ENCODE measurements at places on chromosomes 7 and 10.

GRCh38 chr7:36487756-36488336, 98.2 kb downstream of the ANLN start:
- DNase-seq = peak; percentile 75

- DNase-seq = no peak
Measured at GRCh38 chr10:77036993-77037734, 600.4 kb downstream of the KCNMA1 start.

DNA sequence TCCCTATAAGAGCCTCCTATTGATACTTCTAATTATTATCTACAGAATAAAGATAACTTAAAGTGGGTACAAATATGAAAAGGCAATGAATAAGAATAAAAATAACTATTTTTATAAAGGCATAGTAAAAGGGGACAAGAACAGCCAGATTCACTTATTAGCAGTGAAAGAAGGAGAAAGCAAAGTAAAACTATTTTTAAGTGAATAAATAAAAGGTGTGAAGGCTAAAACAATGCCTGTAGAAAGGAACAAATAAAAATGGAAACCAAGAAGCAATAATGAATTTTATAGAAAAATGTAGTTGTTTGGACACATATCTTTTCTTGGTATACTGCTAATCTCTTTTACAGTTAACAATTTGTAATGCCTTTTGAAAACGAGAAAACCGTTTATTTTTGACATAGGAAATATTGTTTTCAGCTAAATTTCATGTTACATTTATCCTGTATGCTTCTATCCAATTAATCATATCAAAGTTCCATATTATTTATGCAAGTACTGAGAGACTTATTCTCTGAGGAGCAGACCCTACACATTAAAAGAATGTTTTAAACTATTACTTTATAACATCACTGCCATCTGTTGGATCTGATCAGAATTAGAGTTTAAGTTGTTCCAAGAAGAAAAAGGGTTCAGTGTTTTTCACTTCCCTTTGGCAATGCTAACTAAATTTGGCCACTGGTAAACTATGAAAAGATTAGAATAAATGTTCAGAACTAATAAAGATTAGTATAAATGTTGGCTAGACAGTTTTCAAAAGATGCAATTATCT, 59.1 kb downstream of the ARMC3 start:
- peak; percentile 43 for DNase-seq

DNA sequence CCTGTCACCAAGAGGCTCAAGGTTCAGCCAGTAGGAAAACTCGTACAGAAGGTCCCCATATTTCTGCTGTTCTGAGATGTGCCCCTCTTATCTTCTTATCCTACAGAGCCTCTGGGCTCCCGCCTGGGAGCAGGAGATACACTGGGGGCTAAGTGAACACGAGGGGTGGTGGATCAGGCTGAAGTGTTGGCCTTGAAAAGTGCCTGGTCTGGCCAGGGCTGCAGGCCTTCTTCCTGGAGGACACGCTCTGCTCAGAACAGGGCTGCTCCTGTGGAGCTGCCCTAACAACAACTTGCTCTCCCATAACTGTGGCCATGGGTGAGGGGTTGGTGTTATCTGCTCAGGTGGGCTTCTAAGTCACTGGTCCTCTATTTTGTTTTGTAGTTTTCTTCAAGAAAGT, 33.7 kb downstream of the C10orf120 start:
- no peak for DNase-seq

- no peak for DNase-seq
Measured at GRCh38 chr10:77746047-77746707, 108.6 kb upstream of the KCNMA1 start.

DNA sequence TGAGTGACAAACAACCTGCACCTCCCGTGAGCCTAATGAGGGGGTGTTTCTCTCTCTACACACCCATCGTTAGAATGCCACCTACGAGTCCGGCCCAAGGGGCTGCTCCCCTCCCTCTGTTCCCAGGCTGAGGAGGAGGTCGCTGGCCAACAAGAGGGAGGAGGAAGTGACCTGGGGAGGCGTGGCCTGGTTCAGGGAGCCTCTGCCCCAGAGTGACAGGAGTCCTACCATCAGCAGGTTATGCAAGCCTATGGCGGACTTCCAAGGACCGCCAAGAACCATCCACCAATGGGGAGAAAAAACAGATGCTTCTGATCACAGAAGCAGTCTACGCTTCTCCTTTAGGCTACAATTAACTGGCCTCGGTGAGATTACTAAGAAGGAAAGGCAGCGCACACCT, 12.3 kb upstream of the EGFR start:
- DNase-seq = no peak

DNA sequence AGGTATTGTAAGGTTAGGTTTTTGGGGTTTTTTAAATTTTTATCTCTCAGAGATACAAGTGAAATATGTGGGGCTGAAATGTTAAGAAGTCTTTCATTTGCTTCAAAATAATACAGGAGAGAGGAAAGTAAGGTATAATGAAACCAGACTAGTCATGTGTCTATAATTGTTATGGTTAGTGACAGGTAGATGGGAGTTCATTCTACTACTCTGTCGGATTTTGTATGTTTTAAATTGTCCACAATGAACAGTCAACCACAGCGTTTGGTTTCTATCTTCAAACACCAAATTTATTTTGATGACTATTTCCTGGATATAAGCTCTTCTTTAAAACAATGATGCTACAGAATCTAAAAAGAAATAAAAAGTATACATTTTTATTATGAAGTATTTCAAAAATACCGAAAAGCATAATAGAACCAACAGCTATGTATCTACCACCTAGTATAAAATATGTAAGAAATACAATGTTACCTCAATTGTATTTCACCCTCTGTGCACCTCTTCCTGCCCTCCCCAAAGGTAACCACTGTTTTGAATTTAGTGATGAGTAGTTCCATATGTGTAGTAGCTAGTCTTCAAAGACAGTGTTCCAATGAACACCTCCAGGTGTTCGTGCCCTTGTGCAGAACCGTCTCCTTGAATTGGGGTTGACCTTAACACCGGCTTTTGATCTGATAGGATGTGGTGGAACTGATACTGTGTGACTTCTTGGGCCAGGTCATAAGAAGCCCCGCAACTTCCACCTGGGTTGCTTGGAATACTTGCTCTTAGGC, 74.8 kb upstream of the CDK1 start:
- peak; percentile 17 for DNase-seq

DNA sequence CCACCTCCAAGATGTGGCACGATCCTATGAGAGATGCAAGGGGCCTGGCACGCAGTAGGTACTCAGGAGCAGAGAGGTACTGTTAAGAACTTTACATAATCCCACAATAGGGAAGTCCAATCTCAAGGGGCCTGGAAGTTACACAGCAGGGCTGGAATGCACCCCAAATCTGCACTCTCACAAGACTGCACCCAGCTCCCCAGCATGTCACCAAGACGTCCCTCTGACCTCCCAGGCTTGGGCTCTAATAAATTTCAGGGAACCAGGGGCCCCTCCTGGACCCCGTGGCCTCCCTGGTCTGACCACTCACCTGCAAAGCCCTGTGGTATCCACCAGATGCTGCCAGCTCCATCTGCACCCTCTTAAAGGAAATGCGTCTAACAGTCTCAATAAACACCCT, 94.9 kb downstream of the OAT start:
- no peak for DNase-seq

- DNase-seq = no peak
Measured at GRCh38 chr7:106570948-106571418, 90.0 kb downstream of the CCDC71L start.

DNA sequence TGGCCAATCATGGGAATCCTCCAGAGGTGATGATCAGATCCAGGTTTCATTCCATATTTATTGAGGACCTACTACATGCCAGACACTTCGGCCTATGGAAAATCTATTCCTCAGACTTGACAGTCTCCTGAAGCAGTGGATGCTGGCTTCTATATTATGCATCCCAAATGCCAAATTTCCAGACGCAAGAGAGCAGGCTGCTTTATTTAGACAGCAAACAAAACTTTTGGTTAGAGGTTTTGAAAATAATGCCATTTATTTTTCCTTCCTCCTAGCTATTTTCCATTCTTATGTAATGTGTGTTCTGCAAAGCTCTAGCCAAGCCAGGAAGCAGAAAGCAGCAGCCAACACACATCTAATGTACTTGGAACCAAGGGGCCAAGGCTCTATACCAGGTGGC, 330.8 kb downstream of the GPAM start:
- no peak for DNase-seq

DNA sequence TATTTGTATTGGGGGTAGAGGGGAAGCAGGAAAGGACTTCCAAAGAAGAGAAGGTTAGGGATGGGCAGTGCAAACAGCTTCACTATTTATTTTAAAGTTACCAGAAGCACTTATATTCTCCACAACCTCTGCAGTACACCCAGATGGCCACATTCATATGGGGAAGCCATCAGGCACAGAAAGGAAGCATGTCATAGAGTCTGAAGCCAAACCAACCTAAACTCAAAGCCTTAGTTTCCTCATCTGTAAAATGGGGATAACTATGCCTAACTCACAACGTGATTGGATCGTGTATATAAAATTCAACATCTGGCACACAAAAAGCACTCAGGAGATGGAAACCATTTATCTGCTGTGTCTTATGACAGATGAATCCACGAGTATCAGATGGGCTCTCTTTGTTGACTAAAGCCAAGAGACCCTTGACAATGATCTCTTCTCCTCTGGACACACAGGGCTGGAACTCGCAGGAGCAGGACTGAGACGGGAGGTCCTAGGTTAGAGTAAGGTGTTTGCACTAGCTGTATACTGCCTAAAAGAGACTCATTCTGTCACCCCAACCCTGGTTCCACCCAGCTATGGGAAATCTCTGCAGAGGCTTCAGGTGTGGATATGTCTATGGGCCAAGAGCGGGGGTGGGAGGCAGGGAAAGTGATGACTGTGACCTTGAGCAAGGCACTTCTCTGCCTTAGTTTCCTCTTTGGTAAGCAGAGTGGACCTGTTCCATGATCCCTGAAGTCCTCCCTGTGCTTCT, 1.8 kb downstream of the KIAA1549 start:
- DNase-seq = peak; percentile 12

DNA sequence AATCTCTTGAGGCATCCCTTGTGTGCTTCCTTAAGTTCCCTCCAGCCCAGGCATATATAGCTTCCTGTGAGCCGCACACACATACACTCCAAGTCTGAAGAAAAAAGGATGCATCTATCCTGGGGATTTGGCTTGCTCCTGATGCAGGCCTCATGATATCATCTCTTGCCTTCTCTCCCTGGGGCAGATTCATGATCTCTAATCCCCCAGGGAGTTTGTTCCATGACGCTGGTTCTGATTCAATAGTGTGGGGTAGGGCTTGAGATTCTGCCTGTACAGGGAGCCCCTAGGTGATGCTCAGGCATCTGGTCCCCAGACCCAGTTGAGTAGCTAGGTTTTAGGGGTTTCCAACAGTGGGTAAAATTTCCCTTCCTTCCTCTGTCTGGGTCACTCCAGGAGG, 1.5 kb downstream of the PON1 start:
- no peak for DNase-seq

- DNase-seq = no peak
Measured at GRCh38 chr7:158128572-158128971, 459.1 kb downstream of the PTPRN2 start.

GRCh38 chr10:92142512-92142911, 148.4 kb downstream of the CPEB3 start:
- no peak for DNase-seq

DNA sequence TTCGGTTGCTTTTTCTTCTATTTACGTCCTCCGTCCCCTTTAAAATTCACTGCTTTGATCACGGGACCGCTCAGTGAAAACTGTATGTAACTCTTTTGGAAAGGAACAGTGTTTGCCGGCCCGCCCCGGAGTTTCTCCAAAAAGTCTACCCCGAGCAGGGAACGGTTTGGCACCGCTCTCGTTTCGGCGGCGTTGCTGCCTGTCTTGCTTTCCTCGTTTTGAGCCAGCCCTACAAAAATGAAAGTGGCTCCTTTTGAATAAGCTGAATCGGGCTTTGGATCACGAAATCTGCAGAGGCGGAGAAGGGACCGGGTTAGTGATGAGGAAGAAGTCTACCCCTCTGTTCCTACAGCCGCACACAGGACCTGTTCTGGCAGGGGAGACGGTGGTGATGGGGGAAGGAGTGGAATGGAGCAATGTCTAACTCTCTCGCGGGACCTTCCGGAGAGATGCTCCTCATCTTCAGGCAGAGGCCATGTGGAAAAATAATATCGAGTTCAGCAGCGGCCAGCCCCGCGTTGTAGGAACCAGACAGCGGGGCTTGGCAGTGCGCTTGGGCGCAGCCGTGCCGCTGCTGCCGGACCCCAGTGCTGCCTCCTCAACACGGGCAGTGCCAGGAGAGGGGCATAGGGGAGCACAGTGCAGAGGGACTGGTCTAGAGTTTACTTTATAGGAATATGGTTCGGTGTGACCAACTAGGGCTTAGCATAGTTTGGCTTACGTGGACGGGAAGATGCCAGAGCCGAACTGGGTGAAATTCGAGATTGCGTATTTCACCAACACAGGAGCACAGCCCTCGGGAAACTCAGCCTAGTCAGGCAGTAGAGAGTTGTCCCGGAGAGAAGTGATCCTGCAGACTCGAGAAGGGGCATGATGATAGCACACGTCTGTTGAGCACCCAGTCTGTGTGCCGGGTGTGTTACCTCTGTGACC, 1.4 kb downstream of the HTRA1 start:
- DNase-seq = no peak

- DNase-seq = no peak
Measured at GRCh38 chr7:86963599-86964230, 95.7 kb downstream of the ELAPOR2 start.

- DNase-seq = no peak
Measured at GRCh38 chr7:39510864-39511354, 55.3 kb upstream of the YAE1 start.

- DNase-seq = no peak
Measured at GRCh38 chr10:25105743-25106260, 69.0 kb upstream of the GPR158 start.

- no peak for DNase-seq
Measured at GRCh38 chr7:27793780-27794179, 53.8 kb downstream of the TAX1BP1 start.

GRCh38 chr10:101485681-101486554, 102.1 kb downstream of the POLL start:
- no peak for DNase-seq

- no peak for DNase-seq
Measured at GRCh38 chr7:141430455-141431139, 120.6 kb upstream of the AGK start.

GRCh38 chr7:136528329-136528728, 340.1 kb upstream of the CHRM2 start:
- DNase-seq = no peak

DNA sequence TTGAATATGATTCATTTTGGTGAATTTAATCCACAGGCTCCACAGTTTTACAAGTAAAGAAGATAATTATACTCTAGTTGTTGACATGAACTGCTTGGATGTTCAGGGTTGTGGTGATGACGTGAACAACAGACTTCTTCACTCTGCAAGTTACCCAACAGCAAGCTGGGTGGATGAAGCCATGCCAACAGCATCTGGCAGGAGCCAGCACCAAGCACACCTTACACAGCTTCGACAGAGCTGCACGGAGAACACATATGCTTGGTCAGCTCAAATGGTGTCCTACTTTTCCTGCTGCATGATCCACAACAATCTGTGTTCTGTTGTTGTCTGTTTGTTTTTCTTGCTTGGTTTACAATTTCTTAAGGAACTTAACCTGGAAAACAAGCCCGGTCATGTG, 9.8 kb downstream of the NOD1 start:
- no peak for DNase-seq

Data from CD4-positive, alpha-beta T cell treated with Interleukin-17A for 1 hour (primary cell).